HL-60 (cell line): ENCODE measurements at places on chromosomes 2 and 18.

- peak; percentile 16 for DNase-seq
Observed at GRCh38 chr18:61322265-61322873, 10.9 kb upstream of the CDH20 start.

DNA sequence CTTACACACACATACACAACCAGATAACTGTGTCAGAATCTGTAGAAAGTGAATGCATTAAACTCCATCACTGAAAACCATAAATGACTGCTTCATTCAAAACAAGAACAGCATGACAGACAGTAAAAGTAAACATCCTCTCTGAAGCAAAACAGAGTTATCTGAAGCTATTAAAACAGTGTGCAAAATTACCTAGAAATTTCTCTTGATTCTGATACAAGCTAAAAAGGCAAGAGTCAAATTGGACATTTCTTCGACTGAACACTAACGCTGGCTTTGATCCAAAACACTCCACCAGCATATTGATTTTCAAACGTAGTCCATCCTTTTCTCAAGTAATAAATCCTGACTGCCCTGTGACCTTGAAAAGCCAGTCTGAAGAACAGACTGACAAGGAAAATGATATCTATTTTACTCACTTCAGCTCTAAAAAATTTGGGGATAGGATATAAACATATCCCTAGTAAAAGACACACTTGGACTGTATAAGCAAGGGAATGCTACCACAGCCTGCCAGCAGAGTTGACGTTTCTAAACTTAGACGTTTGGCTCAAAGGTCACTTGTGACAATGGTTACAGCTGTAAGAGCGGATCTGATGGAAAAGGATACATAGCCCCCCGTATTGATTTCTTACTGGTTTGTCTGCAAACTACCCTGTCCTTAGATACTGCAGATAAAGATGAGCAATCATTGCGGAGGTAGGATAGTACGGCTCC is 128.9 kb upstream of the ITGB6 start:
- DNase-seq: no peak

GRCh38 chr2:113134717-113135116 is 7.3 kb downstream of the IL1RN start:
- no peak for DNase-seq

GRCh38 chr18:39870591-39870990 is 2084.4 kb upstream of the PIK3C3 start:
- no peak for DNase-seq

- DNase-seq: no peak
Observed at GRCh38 chr18:73503326-73503725, 635.5 kb upstream of the NETO1 start.

DNA sequence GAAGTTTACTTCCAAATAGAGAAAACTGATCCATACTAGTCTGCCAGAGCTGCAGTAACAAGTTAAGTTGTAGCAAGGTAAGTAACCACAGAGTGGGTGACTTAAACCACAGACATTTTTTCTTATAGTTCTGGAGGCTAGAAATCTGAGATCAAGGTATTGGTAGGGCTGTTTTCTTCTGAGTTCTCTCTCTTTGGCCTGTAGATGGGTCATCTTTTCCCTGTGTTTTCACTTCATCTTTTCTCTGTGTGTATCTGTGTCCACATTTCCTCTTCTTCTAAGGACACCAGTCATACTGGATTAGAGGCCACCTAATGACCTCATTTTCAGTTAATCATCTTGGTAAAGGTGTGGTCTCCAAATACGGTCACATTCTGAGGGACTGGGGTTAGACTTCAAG is 142.9 kb upstream of the MEX3C start:
- no peak for DNase-seq

DNA sequence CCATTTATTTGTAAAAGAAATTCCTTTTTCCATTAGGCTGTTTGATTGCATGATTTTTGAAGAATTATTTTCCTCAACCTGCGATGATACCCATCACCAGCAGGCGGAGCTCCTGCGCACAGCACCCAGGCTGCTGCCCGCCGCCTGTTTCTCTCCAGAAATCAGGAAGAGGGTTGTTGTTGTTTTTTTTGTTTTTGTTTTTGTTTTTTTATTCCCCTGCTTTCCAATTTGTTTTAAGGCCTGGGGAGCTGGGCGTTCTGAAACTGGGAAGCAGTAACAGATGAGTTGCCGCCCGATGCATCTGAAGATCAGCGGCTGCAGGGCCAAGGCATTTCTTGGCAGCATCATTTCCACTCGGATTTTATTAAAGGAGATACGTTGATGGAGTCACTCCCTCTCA is 132.1 kb downstream of the MBP start:
- peak; percentile 70 for DNase-seq

GRCh38 chr18:46298511-46298910 is 194.3 kb downstream of the HAUS1 start:
- DNase-seq: no peak

- no peak for DNase-seq
Observed at GRCh38 chr18:27713738-27714095, 463.2 kb downstream of the CDH2 start.

DNA sequence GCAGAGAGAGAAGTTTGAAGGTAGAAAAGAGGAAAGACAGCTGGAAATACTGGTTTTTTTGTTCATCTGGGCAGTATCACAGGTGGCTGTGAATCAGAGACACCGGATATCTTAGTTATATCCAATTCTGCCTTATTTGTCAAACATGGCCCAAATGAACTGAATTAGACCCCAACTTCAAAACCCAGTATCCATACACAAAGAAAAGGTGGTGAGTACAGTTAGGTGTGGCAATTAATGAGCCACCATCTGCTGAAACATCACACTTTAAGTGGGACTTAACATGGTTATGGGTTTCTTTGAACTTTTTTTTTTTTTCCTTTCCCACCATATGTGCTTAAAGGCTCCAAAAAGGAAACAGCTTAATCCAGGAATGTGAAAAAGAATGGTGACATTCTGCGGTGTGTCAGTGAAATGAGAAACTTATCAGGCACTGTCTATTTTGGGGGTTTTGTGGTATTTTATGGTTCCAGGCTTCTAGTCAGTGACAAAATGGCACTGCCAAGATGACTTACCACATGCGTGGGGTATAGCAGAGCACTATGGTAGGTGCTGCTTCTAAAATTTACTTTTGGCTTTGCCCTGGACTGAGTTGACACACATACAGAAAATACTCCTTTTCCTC is 5.0 kb upstream of the TMEM178A start:
- no peak for DNase-seq

DNA sequence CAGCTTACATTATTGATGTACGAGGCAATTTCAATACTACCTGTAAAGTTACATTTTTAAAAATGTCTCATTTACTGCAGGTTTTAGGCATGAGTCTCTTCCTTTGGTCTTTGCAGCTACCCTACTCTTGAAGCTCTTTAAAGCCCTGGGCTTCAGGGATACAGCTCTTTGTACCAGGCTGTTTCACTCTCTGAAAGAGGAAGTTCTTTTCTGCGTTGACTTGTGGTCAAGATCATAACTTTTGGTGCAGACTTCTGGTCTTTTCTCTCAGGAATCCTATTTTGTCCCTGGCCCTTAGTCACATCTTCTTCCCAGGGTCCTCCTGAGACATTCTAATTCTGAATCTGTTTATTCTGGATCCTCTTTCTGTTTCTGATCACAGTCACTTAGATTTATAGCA is 16.6 kb upstream of the HRH4 start:
- DNase-seq: peak; percentile 51

DNA sequence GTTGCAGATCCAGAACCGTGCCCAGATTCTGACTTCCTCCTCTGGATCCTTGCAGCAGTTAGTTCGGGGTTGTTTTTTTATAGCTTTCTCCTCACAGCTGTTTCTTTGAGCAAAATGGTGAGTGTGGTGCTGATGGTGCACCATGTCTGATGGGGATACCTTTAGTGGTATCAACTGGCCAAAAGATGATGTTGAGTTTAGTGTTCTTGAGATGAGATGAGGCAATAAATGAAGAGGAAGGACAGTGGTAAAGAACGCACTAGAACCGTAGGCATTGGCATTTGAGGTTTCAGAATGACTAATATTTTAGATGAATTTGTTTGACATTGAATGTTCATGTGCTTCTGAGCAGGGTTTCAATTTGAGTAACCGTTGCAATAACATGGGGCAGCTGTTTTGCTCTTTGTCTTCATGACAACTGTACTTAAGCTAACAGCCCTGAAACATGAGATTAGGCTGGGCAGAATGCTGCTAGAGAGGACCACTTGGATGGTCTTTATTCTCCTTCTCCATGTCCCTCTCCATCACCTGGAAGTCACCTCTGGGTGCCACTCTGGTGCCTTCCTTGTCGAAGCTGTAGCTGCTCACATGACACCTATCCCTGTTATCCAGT is 3.9 kb downstream of the CTLA4 start:
- no peak for DNase-seq

GRCh38 chr2:217685255-217685605 is 317.6 kb downstream of the TNS1 start:
- no peak for DNase-seq

DNA sequence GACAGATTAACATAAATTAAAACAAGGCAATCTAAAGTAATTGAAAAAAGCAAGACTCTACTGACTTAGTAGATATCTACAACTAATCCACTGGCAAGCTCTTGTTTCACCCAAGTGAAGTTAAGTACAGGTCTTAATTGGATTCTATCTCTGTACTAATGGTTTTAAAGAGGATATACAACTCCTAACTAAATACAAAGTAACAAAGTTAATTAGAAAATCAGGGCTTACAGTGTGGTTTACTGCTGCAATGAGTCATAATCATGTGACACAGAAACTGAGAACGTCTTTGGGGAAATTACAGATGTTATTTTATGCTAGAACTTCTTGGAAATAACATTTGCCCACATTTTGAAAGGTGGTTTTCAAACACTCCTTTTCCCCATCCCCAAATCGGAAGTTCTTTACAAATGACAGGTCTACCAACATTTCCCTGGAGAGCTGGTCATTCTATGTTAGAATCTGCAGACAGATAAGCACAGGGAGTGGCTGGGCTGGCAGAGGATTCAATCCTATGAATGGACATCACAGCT is 245.3 kb downstream of the STK39 start:
- DNase-seq: no peak

- DNase-seq: peak; percentile 80
Observed at GRCh38 chr18:8615397-8616027, 6.3 kb downstream of the RAB12 start.

DNA sequence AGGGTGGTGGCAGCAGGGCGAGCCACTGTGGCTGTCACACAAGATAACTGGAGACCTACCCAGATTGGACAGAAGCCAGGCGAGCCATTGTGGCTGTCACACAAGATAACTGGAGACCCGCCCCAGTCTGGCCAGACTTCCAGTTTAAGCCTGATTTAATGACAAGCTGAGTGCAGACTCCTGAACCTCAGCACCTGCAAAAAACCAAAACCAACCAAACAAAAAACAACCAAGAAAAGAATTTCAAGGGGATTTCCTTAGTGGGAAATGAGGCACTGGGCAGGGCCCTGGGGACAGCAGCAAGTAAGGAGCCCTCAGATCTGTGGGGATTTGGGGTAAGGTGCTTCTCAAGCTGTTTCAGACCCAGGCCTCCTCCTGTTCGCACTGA is 95.2 kb upstream of the BOD1L2 start:
- DNase-seq: no peak

DNA sequence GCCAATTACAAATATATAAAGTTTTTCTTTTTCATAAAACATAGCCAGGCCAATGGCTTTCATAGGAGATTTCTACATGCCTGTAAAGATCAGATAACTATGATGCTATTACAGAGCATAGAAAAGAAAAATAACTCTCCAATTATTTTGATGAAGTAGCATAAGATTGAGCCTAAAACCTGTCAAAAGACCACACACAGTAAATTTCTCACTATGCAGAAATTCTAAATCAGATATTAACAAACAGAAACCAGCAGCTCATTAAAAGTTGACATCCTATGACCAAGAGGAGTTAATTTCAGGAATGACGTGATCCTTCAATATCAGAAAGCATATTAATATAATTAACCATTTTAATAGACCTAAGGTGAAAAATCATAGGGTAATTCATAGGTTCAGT is 139.0 kb upstream of the PIEZO2 start:
- no peak for DNase-seq

GRCh38 chr2:27522400-27522945 is 25.8 kb downstream of the GCKR start:
- no peak for DNase-seq

GRCh38 chr2:130380096-130380934 is 24.5 kb downstream of the PTPN18 start:
- no peak for DNase-seq

DNA sequence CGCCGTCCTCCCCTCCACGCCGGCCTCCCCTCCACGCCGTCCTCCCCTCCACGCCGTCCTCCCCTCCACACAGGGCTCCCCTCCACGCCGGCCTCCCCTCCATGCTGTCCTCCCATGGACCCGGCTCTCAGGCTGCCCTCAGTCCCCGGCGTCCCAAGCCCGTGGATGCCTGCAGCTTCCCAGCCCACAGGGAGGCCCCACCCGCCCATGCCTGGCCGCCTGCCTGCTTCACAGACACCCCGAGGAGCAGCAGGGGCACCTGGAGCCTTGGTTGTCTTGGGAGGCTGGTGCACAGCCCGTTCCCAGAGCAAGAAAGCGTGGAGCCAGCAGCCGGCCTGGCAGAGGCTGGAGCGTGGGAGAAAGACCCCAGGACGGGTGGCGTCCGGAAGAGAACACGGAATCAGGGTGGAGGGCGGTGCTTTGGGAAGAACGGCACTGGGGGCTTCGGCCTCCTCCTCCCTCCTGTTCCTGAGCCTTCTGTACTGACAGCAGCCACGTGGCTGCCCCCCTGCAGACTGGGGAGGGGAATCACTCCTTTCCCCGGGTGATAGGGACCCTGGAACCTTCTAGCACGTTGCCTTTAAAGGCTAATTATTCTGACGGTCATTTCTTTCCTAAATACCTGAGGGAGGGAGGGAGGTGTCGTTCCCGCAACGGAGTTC is 26.2 kb upstream of the KCNG2 start:
- DNase-seq: no peak

DNA sequence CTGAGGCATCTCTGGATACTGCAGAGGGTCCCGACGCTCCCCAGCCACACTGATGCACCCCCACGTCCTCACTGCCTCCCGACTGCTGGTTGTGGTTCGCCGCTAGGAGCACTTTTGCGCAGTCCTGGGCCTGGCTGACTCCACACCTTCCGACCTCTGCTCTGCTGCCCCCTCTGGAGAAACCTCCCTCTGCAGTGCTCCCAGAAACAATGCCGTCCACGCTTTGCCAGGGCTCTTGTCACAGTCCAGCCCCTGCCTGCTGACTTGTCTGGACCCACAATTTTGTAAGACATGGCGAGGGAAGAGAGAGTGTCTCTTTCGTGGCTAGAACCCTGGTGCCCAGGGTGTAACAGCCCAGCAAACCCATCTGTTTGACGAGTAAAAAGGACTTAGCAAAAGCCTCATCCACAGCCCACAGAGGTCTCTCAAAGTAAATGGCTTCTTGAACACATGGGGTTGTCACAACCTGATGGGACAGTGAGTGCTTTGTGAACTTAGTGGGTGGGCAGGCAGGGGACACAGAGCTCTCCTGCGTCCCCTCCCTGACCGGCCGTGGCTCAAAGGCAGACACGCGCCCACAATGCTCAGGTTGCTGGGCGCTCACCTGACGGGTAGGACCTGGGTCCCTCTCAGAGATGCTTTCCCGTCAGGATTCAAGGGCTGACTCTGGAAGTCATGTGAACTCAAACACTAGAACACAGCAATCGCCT is 4.0 kb downstream of the COPS9 start:
- DNase-seq: no peak
